ENCODE measurements at places on chromosomes 5 and 9. TPM values are rescaled to one million over a fixed set of nuclear protein-coding genes. Genes with fewer than 3 reads are reported as not detected.

GRCh38 chr5:142671801-142672200 lies 14.1 kb downstream of the FGF1 start:
- no peak for DNase-seq
- no peaks in the 10 kb centered on the region for H3K4me1 ChIP-seq
- no peaks in the 10 kb centered on the region for H3K27me3 ChIP-seq
- H3K4me3 ChIP-seq, result no peak overlapping the region
- H3K36me3 ChIP-seq, result no peaks in the 10 kb centered on the region
- no peak overlapping the region for H3K27ac ChIP-seq

GRXCR2 gene
- total RNA-seq, result not detected

DNA sequence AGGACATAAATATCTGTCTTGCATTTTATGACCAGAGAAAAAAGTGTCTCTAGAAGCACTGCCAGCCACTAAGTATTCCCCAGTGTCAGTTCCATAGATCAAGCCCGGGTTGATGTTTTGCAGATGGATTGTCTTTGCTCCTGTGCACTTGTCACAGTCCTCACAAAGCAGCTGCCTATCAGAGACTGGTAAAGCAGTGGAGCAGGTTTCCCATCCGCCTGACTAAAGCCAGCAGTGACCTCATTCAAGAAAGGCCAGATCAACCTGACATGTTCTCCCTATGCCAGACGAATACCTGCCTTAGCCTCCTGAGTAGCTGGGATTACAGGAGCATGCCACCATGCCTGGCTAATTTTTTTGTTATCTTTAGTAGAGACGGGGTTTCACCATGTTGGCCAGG lies 26.8 kb upstream of the GARNL3 start:
- H3K27me3 ChIP-seq, result peaks cover 34% of the 10 kb centered on the region
- H3K27ac ChIP-seq, result no peak overlapping the region
- no peaks in the 10 kb centered on the region for H3K36me3 ChIP-seq
- DNase-seq, result no peak

GRCh38 chr5:82624062-82624461 lies 345.9 kb upstream of the RPS23 start:
- DNase-seq, result no peak
- peaks cover 3% of the 10 kb centered on the region for H3K27me3 ChIP-seq
- peaks cover 11% of the 10 kb centered on the region for H3K4me1 ChIP-seq
- peaks cover 1% of the 10 kb centered on the region for H3K36me3 ChIP-seq
- H3K4me3 ChIP-seq, result no peak overlapping the region

PRRX2 gene
- 6.2 TPM for total RNA-seq

LHX2 gene
- not detected for total RNA-seq

GRCh38 chr5:175131432-175131831 lies 312.6 kb downstream of the DRD1 start:
- no peak for DNase-seq
- no peaks in the 10 kb centered on the region for H3K4me1 ChIP-seq
- H3K36me3 ChIP-seq, result no peaks in the 10 kb centered on the region
- H3K27ac ChIP-seq, result no peak overlapping the region

DNA sequence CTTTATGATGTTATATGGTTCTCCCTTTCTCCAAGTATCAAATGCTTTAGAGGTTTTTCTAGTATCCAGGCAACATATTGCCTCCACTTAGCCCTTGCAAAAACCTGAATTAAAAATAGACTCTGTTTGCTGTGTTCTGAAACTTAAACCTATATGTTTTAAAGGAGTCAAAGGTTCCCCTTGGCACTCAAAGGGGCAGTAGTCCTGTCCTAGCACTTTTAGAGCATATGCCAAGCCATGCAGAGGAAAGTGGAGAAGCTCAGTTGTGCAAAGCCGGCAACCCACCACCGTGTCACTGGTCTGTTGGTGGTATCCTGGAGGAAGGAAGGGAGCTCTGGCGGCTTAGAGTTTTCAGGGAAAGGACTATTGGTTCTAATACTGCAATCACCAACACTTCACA lies 154.3 kb downstream of the PIP5K1B start:
- no peak overlapping the region for H3K4me3 ChIP-seq
- H3K27me3 ChIP-seq, result peaks cover 5% of the 10 kb centered on the region
- DNase-seq, result no peak
- peaks cover 4% of the 10 kb centered on the region for H3K36me3 ChIP-seq
- H3K4me1 ChIP-seq, result no peaks in the 10 kb centered on the region
- no peak overlapping the region for H3K27ac ChIP-seq

- H3K4me1 ChIP-seq, result no peaks in the 10 kb centered on the region
- no peak overlapping the region for H3K27ac ChIP-seq
- no peak overlapping the region for H3K4me3 ChIP-seq
- H3K27me3 ChIP-seq, result peaks cover 16% of the 10 kb centered on the region
- no peaks in the 10 kb centered on the region for H3K36me3 ChIP-seq
Observed at GRCh38 chr5:86968301-86968753, 299.4 kb upstream of the RASA1 start.

- peaks cover 4% of the 10 kb centered on the region for H3K4me1 ChIP-seq
- H3K36me3 ChIP-seq, result peaks cover 3% of the 10 kb centered on the region
- no peak for DNase-seq
Observed at GRCh38 chr5:32326216-32326772, 13.6 kb upstream of the MTMR12 start.

DNA sequence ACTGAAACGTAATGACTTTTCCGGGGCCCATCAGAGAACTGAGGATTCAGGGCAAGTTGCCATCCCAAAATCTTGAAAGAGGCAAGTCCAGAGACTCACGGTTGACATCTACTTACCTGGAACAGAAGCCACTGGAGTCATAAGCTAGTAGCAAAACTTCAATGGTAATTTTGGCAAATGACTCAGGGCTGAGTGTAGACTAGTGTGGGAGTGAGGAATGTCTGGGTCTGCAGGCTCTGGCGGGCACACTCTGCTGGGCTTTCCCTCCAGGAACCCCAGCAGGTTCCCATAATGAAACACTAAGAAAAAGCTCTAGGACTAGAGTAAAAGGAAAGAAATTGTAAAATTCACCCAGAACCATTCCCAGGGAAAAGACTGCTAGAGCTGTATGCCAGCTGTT lies 122.9 kb upstream of the NFIL3 start:
- H3K4me3 ChIP-seq, result no peak overlapping the region
- DNase-seq, result no peak
- no peaks in the 10 kb centered on the region for H3K4me1 ChIP-seq
- H3K27me3 ChIP-seq, result peaks cover 7% of the 10 kb centered on the region
- H3K27ac ChIP-seq, result no peak overlapping the region

- no peak overlapping the region for H3K27ac ChIP-seq
- H3K36me3 ChIP-seq, result no peaks in the 10 kb centered on the region
- no peak for DNase-seq
Observed at GRCh38 chr5:56993241-56993640, 41.3 kb upstream of the MIER3 start.

DNA sequence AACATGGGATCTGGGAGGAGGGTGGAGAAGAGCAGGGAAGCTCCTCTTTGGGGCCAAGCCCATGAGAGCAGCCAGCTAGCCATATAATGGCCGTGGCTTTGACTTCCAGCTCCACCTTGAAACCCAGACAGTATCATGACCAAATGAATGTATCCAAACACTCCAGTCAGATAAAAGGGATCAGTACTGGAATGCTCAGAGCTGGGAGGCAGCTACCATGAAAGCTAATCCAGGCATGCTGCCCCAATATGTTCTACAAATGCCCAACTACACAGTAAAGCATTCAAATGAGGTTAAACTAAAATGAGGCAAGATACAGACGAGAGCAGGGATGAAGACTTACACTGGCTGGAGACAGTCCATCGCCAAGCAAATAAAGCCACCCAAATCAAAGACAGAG lies 69.4 kb downstream of the FRMD3 start:
- no peak for DNase-seq
- no peak overlapping the region for H3K4me3 ChIP-seq
- H3K27me3 ChIP-seq, result peaks cover 15% of the 10 kb centered on the region
- H3K36me3 ChIP-seq, result peaks cover 3% of the 10 kb centered on the region
- peaks cover 11% of the 10 kb centered on the region for H3K4me1 ChIP-seq

- H3K27ac ChIP-seq, result no peak overlapping the region
- H3K27me3 ChIP-seq, result no peaks in the 10 kb centered on the region
- H3K4me3 ChIP-seq, result no peak overlapping the region
- no peak for DNase-seq
Observed at GRCh38 chr5:85533341-85534047, 1084.2 kb upstream of the COX7C start.

DNA sequence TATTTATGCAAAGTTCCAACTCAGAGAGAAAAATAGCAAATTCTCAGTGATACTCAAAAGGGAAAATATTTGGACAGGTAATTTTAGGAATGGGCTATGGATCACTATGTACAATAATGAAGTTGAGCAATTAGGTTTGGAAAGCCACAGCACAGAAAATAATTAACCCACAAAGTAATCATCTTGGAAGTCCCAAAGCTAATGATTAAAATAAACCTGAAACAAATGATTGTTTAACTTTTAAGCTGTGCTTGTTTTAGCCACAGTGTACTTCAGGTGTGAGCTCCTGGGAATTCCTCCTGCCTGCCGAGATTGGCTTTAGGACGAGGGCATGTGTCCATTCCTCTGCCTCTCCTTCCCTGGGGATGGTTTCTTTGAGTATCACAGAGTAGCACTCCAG lies 403.9 kb downstream of the ZSWIM6 start:
- peaks cover 2% of the 10 kb centered on the region for H3K27me3 ChIP-seq
- no peak for DNase-seq
- no peak overlapping the region for H3K27ac ChIP-seq
- no peaks in the 10 kb centered on the region for H3K36me3 ChIP-seq

DNA sequence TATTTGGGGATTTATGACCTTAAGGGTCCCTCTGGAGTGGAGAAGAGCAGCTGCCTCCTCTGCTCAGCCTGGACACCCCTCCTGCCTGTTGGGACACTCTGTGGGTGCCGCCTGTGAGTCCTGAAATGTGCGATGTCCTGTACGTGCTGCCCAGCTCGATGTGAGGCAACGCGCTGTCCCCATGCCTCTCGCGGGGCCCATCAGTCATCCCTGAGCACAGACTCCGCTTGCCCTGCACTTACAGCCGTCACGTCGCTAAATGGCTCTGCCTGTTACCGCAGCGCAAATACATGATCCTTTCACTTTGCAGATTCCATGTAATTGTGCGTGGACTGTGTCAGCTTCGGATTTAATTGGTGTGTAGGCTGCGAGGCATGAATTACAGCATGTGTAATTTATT lies 27.1 kb downstream of the IRX4 start:
- no peaks in the 10 kb centered on the region for H3K36me3 ChIP-seq
- no peak for DNase-seq
- H3K4me3 ChIP-seq, result no peak overlapping the region
- H3K27ac ChIP-seq, result no peak overlapping the region
- H3K27me3 ChIP-seq, result peaks cover 34% of the 10 kb centered on the region

DNA sequence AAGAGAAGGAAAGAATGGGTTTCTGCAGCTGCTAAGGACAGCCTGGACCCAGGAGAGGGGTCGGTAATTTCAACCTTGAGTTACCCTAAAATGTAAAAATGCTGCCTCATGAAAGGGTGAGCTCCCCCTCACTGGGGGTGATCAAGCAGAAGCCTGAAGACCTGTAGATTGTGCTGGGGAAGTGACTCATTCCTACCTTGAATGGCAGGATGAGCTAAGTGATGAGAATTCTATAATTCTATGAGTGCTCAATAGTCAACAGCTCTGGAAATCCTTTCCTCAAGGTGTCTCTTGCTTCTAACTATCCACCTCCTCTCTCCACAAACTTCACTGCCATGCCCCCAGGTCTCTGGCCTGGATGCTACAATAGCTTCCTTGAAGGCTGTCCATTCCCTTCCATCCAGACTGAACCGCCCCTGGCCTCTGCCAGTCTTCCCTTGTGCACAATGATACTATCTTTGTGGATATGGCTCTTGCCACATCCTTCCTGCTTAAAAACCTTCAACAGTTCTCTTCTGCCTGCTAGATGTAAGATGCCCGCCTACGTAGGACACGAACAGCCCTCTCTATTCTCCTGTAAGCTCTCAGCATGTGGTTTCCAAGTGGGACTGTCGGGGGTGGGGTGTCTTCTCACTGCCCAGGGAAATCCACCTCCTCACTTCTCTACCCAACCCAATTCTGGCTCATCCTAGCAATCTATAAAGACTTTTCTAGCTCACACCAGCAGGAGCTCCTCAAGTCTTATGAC lies 50.6 kb downstream of the PTPN3 start:
- peaks cover 40% of the 10 kb centered on the region for H3K4me1 ChIP-seq
- peak overlapping the region; percentile 28 for H3K4me3 ChIP-seq

NKD2 gene
- total RNA-seq, result 3.2 TPM

GRCh38 chr9:95379630-95380029 lies 62.1 kb upstream of the FANCC start:
- no peaks in the 10 kb centered on the region for H3K4me1 ChIP-seq
- H3K27me3 ChIP-seq, result peaks cover 17% of the 10 kb centered on the region
- H3K36me3 ChIP-seq, result no peaks in the 10 kb centered on the region

ANKRD31 gene
- total RNA-seq, result 0.36 TPM

FUBP3 gene
- total RNA-seq, result 54.6 TPM

ZNG1F gene
- 12.6 TPM for total RNA-seq

DNA sequence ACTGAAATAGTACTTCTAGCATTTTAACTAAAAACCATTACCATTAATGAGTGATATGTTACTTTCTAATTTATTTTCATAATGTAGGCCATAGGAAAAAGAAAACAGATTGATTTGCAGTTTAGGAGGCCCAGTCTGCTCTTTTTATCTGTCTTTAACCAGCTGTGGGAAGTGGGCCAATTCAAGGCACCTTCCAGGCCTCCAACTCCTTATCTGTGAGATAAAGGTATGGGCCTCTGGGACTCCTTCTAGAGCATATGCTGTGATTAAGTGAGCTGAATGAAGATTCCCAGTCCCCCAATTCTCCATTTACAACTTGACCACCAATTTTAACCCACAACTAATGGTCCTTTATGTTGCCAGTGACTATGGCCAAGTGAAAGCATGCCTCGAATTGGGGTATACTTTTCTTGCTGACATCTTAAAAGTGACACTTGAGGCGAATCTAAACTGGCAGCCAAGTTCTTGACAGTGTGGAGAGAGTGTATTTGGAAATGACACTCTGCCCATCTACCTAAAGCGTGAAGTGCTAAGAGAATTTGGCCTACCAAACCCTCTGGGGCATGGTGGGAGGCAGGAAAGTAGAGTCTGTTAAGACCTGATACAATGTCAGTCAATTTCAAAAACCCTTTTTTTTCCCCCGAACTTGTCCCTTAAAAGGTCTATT lies 88.3 kb downstream of the PIK3R1 start:
- H3K27ac ChIP-seq, result peak overlapping the region; percentile 24
- no peak for DNase-seq
- H3K4me3 ChIP-seq, result no peak overlapping the region
- H3K4me1 ChIP-seq, result peaks cover 34% of the 10 kb centered on the region
- peaks cover 13% of the 10 kb centered on the region for H3K27me3 ChIP-seq
- peaks cover 19% of the 10 kb centered on the region for H3K36me3 ChIP-seq

CFAP157 gene
- total RNA-seq, result 0.20 TPM

- DNase-seq, result no peak
- H3K27ac ChIP-seq, result no peak overlapping the region
- H3K27me3 ChIP-seq, result no peaks in the 10 kb centered on the region
- no peaks in the 10 kb centered on the region for H3K4me1 ChIP-seq
- H3K36me3 ChIP-seq, result no peaks in the 10 kb centered on the region
Observed at GRCh38 chr5:172843825-172844576, 9.9 kb downstream of the ERGIC1 start.

DNA sequence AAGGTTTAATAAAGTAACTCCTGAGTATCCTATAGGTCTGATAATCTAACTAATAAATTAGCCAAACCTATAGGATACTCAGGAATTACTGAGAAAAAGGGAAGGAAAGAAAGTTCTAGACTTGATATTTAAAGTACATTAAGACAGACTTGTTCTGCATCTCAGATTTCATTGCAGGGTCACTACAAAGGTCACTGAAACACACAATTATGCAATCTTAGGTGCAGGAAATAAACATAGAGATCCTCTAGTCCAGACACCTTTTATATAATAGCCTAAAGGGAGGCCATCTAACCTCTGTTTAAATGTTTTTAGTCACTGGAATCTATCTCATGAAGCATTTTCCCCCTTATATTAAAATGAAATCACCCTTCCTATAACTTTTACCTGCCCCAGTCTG lies 1215.7 kb downstream of the MAT2B start:
- DNase-seq, result no peak
- no peaks in the 10 kb centered on the region for H3K4me1 ChIP-seq
- no peaks in the 10 kb centered on the region for H3K36me3 ChIP-seq
- no peaks in the 10 kb centered on the region for H3K27me3 ChIP-seq
- H3K27ac ChIP-seq, result no peak overlapping the region
- no peak overlapping the region for H3K4me3 ChIP-seq

FGFR4 gene
- 1.4 TPM for total RNA-seq
